Cortex of kidney (tissue), 1 donor: ENCODE measurements at places on chromosomes 1 and 21.

DNA sequence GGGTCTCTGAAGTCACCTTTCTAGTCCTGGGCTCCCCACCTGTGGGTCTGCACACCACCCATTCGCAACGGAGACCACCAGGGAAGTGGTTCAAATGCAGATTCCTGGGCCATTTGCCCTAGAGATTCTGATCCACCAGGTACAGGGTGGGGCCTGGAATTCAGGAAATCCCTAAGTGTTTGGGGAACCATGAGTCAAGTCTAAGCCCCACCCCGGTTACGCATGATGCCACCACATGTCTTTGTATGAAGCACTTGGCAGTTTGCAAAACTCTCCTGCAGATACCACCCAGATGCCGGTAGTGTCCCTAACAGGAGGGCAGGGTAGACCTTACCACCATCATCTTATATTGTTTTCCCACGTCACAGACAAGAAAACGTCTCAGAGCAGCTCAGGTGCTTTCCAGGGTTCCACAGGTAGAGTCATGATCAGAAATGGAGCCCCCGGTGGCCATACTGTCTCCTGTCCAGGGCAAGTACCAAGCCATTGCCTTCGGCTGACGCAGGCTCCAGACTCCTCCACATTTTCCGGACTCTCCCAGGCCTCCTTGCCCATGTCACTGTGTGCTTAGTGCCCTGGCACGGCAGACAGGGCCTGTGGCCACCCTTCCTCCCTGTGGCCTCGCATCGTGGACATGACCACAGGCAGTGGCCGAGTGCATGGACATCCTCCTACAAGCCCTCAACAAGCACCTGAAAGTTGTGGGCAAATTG, 89.2 kb upstream of the TMEM51 start:
- no peak for DNase-seq

DNA sequence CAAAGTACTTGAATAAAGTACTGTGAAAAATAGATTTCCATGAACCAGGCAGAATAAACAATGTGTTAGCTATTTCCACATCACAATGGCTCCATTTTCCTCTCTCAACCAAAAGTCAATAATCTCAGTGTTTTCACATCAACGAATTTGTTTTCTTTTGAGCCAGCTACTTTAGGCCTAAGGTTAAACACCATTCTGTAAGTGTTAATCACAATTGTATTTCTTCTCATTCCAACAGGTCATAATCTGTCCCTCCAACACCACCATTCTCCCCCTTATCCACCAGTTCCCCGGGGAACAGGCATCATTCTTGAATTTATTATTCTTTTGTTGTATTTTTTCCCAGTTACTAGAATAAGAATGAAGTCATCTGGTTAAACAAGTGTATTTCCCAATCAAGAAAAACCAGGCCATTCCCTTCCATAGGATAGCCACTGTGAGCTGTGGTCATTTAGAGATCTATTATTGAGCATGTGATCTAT, 66.2 kb upstream of the PALMD start:
- DNase-seq, result no peak

DNA sequence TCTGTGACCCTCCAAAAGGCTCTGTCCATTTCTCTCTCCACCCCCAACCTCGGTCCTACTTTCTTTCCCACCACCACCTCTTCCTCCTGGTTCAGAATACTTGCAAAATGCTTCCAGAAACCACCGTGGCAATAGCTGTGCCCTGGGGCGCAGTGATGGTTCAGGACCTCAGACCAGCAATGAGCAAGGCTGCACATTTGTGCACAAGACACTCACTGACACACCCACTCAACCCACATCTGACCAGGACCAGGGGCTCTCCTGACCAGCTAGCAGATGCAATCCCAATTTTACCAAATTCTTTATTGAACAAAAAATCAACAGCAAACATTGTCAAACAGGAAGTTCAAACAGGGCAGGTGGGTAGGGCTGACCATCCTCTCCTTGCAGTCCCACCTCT, 25.7 kb downstream of the SPOCD1 start:
- no peak for DNase-seq

DNA sequence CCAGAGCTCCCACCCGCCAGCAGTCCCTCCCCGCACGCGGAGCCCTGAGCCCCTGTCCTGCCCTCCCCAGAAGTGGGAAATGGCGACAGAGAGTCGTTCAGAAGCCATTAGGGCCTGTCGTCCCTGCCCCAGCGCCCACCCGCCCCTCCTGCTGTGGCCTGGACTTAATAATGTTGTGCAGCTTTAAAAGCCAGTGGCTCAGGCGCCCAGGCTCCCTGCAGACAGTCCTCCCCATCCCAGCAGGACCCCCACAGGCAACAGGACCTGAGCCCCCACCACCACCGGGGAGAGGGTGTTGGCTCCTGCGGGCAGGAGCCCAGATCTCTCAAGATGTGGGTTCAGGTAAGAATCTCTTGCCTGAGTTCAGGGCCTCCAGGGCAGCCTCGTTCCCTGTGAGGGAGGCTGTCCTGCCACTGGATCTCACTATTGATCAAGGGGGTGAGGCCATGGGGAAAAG, 125.3 kb upstream of the RUNX3 start:
- DNase-seq, result no peak

DNA sequence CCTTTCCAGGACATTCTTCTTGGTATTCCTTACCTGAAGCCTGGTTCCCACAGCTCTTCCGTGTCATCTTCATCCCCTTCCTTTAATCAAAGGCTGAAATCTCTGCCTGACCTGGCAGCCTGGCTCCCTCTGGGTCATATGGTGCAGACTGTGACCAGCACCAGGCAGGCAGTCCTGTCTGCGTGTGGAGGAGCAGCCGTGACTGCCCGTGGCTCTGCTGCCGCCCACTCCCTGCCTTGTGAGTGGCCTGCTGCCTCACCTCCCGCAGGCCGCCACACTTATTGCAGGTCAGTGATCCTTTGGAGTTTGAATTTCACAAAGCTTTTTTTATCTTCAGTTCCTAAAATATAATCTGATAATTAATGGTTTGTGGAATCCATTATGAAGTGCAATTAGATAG, 36.2 kb upstream of the EPHA8 start:
- DNase-seq, result no peak

- DNase-seq, result no peak
Measured at GRCh38 chr1:230611128-230611877, 31.0 kb upstream of the COG2 start.
